ENCODE measurements at places on chromosomes 2 and 18.
A peak's percentile ranks its signal among the peaks of the same experiment; 100 is the strongest.

GRCh38 chr2:230932556-230933511 is 7.8 kb upstream of the GPR55 start:
- DNase-seq = no peak

DNA sequence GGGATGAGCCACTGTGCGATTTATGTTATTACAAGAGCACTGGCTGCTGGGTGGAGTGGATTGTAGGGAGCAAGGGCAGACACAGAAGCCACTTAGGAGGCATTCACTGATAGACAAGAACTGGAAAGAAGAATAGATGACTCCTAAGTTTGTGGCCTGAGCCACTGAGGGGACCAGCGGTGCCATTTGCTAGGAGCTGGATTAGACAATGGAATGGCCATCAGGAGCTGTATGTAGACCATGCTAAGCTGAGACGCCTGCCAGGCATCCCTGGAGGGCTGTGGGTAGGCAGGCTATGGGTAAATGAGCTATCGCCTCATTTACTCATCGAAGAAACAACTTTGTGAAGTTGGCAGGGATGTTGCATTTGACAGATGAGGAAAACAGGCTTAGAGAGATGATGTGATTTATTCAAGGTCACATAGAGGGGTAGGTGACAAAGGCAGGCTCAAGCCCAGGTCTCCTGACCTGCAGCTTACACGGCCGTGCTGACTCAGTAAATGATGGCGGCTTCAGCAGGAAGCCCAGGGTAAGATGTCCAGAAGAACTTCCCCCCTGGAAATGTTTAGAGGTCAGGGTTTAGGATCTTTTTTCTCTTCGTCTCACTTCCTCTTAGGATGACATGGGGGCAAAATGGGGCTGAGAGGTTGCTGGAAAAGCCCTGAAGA is 2.8 kb downstream of the MFSD2B start:
- no peak for DNase-seq

GRCh38 chr2:159985656-159986055 is 76.8 kb downstream of the PLA2R1 start:
- no peak for DNase-seq

DNA sequence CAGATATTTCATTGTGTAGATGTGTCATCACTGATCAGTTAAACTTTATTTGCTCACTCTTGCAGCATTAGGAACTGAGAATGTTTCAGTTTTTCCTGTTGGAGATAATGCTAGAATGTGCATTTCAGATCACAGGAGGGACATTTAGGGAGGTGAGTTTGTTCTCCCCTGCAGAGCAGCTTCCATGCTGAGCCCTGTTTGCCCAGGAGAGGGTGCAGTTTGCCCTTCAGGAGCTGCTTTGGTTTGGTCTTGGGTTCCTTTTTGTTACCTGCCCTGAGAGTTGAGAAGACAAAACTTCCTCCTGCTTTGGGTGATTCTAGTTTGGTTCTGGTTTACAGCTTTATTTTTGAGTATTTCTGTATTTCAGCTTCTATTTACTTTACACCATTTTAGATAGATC is 49.9 kb downstream of the DGKD start:
- peak; percentile 42 for DNase-seq

DNA sequence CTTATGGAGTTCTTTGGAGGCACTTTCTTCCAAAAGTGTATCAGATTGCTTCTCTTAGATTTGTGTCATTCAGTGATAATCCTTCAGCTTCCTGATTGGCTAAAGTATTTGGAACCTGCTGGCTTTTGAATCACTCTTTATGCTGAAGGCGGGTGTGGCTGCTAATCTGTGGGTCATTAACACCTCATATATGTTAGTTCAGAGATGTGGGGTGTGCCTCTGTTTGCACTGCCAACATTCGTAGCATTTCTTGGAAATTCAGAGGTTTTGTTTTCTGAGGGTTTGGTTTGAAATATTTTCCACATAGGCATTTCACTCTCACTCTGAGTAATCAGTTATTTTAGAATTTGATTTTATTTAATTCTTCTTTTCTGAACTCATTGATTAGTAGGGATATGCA is 1604.4 kb upstream of the ACVR2A start:
- no peak for DNase-seq

GRCh38 chr2:200209030-200209429 is 97.5 kb upstream of the SPATS2L start:
- DNase-seq = no peak

DNA sequence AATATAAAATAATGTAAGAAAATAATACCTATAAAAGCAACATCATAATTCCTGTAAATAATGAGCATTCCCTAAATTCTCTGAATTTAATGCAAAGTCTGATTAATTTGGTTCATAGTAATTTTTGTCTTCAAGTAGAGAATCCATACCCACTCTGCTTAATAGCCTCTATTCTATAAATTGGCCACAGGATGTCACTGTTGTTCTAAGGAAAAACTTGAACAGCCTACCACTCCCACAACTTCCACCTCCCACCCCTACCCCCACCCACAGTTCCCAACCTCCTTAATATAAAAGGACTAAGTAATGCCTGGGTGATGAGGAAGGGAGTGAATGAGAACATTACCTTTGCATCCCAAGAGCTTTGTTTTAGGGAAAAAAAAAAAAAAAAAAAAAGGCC is 27.2 kb upstream of the BBS5 start:
- no peak for DNase-seq

- DNase-seq = no peak
Observed at GRCh38 chr18:6022074-6022444, 126.7 kb upstream of the TMEM200C start.

GRCh38 chr2:30104307-30104706 is 42.5 kb upstream of the YPEL5 start:
- DNase-seq = no peak

DNA sequence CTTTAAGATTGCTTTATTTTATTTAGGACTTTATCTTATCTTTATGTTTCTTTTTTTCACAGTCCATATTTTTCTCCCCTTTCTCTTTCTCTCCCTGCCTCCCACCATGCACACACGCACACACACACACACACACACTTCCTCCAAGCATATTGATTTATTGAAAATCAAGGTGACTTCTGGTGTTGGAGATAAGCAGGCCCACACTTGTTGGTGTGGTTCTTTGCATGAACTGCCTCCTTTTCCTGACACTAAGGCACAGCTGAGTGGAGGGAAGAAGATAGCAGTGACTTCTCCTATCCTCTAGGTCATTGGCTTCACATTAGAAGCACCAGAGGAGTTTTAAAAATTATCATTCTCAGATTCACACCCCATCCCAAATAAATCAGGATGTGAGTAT is 18.0 kb downstream of the TBR1 start:
- no peak for DNase-seq

DNA sequence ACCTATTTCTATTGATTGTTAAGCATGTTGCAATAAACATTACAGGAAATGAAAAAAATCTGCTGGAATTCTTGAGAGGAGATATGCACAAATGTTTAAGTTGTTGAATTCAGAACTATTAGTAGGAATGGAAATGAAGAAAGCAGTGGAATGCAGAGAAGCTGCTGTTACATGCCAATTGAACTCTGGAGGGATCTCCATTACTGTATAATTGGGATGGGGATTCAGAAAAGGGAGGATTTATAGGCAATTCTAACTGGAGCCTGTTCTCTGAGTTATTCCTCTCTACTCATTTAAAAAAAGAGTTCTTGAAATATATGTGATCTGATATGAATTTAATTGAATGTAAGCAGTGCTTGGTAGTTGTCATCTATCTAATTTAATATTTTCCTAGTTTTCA is 2.6 kb upstream of the ASXL3 start:
- DNase-seq = no peak

GRCh38 chr2:178880257-178880656 is 73.0 kb upstream of the TTN start:
- DNase-seq = no peak

DNA sequence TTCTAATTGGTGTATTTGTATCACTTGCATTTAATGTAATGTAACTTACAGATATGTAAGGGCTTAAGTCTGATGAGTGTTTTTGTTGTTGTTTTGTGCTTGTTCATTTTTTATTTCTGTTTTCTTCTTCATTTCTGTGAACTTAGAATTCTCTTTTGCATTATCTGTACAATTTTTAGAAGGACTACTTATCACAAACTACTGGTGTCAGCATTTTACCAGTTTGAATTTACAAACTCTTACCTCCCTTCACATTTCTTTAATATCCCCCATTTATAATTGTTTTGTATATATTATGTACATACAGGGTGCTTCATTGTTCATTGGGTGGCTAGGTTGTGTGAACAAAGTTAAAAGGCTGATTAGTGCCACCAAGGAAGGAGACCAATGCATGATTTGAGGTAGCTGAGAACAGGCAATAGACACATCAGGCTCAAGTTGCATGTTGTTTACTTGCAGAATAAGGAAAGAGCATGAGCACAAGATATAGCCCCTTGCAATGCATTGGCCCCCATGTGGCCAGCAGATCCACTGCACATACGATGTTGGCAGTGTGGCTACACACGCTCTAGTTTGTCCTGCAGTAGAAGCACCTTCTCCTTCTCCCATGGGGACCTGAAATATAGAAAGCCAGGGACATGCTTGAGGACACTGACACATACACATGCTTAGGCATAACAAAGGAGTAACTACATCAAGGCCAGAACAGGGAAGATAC is 198.2 kb downstream of the CD8B2 start:
- DNase-seq = no peak

GRCh38 chr2:88837511-88838160 is 146.2 kb downstream of the RPIA start:
- DNase-seq = no peak

- DNase-seq = no peak
Observed at GRCh38 chr2:127239395-127239794, 19.3 kb upstream of the CYP27C1 start.

GRCh38 chr2:110897966-110898365 is 165.6 kb downstream of the ACOXL start:
- no peak for DNase-seq

GRCh38 chr2:151995161-151995557 is 103.7 kb downstream of the CACNB4 start:
- DNase-seq = no peak

- no peak for DNase-seq
Observed at GRCh38 chr2:107064750-107065149, 178.8 kb upstream of the ST6GAL2 start.

DNA sequence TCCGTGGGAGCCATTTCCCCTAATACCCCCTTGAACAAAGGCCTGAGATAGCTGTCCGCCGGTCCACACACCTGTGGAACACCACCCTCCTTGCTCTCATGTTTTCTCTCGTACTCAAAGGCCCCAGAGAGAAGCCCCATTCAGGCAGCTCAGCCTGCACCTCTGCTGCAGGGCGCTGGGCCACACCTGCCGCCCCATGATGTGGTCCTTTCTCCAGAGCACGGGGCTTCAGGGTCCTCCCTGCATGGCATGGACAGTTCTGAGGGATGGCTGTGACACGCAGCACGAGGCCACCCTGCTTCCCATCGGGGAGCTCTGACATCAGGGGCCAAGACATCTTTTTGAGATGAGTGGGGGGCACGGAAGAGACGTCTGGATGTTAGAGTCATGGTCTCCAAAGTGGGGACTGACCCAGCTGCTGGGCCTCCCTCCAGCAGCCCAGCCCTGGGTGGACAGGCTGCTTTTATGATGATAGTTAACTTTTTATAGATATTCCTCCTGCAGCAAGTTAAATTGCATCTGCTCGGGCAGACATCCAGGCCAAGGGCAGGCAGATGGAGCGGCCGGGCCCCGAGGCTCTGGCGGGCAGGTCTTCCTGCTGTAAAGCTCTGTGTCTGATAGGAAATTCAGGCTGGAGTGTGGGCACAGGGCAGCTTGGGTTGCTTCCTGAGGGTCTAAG is 56.7 kb downstream of the SDC1 start:
- no peak for DNase-seq

- no peak for DNase-seq
Observed at GRCh38 chr2:160358046-160358445, 135.6 kb downstream of the RBMS1 start.

GRCh38 chr2:28666496-28667184 is 85.0 kb upstream of the PPP1CB start:
- no peak for DNase-seq

DNA sequence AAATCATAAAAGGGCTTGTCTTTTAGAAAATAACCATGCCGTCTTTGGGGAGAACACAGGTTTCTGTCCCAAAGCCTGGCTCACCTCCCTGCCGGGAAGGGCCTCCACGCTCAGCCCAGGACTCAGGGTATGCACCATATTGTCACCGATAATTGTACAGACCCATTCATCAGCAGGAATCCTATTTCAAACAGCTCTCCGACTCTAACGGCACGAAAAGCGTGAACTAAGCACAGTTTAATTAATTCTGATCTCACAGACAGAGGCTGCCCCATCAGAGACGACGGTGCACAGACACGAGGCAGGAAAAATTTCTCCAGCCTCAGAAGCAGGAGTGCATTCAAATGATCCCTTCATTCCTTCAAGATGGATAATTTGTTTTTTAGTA is 276.2 kb downstream of the MYCN start:
- DNase-seq = no peak

GRCh38 chr18:24989760-24990593 is 362.0 kb downstream of the ZNF521 start:
- DNase-seq = no peak

DNA sequence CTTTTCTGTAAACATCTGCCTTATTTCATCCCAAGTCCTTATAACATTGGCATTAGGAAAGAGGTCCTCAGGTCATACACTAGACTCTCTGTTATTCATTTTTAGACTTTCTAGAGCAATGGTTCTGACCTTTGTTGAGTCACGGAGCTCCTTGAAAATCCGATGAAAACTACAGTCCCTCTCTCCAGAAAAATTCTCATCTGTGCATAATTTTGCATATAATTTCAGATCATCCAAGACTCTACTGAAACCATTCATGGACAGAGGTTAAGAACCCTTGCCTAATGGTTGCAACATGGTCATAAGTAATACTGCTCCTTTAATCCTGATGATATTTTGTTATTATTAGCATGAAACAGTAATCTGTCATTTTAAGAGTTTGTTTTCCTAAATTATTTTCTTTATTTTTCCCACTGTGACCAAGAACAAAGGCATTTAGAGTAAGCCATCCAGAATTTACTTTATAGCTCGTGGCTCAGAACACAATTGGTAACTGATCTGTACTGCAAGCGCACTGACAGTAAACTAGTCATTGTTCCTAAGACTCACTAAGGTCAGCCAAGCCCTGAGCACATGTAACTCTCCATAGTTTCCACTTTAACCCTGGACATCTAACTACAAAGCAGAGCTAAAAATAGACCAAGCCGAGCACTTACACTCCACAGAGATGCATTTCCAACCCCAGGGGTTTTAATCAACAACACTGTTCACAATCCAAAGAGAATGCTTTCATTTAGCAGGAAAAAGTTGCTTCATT is 8.4 kb downstream of the MYOM1 start:
- DNase-seq = no peak

DNA sequence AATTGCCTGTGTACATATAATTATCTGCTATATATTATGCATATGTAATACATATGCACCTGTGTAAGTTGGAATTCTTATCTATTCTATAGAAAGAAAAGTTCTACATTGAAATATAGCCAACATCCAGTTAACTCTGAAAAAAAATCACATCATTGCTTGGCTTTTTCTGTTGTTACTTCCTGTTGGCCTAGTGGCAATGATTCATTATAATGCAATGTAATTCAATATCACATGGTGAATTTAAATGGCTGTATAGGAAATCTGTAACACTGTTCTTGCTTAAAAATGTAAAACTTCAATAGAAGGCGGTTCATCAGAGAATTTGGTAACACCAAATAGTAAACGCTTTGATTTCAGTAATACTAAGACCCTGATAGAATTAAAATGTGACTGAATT is 44.5 kb upstream of the MAP4K3 start:
- DNase-seq = no peak

GRCh38 chr18:26089293-26090129 is 902 bp downstream of the SS18 start:
- peak; percentile 2 for DNase-seq
